Retina (tissue), 1 donor: ENCODE measurements at places on chromosomes 7 and 10.
A peak's percentile ranks its signal among the peaks of the same experiment; 100 is the strongest.

DNA sequence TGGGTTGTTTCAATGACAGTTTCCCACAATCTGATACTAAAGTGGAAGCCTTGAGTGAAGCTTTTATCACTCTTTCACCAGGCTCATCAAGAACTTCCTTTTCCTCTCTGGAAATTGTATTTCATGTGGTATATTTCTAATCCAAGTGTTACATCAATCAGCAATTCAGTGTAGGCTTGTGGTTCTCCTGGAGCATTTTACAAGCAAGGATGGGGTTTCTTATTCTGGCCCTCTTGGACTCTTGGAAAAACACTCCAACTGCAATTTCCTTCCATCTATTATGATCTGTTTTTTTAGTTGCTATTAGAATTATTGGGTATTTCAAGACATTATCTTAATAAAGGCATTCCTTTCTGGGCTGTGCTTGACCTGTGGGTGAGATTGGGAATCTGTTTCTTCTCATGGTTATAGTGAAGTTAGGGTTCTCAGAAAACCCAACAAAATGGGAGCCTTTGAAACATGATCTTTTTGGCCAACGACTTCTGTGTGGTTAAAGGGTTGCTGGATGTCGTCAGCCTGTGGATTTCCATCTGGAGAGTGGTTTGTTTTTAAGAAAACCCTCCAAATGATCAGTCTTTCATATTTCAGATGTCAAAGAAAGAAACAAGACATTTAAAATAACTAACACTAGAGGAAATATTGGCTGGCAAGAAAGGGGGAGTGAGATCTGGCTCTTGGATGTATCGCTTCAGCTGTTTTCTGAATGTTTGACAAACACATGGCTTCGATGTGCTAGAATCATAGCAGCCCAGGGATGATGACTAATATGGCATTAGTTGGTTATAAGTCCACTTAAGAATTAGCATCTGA lies 540.2 kb downstream of the LRMDA start:
- no peak for DNase-seq

GRCh38 chr10:71684356-71685173 lies 35.0 kb downstream of the C10orf105 start:
- no peak for DNase-seq

DNA sequence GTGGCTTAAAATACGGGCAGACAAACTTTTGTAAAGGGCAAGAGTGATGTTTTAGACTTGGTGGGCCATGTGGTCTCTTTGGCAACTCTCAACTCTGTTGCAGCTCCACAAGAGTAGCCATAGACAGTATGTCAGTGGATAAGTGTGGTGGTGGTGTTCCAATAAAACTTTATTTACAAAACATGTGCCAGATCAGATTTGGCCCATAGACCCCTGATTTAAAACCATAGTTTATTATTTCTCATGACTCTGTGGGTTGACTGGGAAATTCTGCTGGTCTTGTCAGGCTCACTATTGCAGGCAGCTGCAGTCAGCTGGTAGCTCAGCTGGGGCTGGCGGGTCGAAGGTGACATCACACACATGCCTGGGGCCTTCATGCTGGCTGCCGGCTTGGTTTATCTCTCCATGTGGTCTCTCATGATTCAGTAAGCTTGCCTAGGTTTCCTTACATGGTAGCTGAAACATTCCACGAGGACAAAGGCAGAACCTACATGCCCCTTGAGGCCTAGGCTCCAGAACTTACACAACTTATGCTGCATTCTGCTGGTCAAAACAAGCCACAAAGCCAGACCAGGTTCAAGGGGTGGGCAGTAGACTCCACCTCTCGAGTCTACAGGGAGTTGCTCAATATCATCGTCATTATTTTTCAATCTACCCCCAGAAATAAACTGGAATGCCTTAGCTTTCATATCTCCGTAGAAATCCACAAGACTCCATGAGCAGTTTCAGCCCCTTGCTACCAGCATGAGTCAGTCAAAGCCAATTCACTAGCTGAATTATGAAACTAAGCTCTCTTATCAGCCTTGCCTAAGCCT lies 245.7 kb downstream of the WDR11 start:
- DNase-seq, result no peak

- DNase-seq, result no peak
Observed at GRCh38 chr7:106865130-106866041, at the start of gene PIK3CG. Gene PIK3CG, plus strand, starts transcription at chr7:106865282. Its CDS starts 2,280 bp downstream, at chr7:106867562.

DNA sequence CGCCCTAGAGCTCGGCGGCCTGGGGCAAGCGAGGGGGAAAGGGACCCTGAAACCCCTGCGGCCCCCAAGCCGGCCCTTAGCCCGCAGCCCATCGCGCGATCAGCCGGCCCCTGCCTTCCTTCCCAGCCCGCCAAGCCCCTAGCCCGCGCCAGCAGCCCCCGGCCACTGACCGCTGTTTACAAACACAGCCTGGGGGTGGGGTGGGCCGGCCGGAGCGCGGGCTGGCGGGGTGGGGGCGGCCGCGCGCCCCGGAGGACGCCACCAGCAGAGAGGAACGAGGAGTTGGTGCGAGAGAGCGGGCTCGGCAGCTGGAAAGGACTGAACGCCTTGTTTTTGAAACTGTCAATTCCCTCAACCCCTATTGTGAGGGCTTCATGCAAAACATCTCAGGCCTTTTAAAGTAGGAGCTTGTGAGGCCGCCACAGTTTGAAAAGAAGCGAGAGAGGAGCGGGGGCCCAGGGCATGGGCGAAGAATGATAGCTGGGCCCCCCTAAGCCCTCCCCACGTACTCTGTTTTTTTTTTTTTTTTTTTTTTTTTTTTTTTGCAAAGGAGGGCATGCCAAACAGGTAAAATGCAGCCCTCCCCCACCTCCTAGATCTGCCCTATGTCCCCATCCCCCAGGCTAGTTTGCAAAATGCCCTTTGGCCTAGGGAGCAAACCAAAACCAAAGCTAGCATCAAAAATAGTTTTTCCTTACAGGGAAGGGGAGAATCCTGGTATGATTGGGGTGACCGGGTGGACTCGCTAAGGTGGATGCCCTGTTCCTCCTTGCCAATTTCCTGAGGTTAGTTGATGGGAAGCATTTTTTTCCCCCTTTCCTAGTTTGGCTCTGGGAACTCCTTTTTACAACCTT lies 15.0 kb downstream of the SKIDA1 start:
- peak; percentile 82 for DNase-seq

DNA sequence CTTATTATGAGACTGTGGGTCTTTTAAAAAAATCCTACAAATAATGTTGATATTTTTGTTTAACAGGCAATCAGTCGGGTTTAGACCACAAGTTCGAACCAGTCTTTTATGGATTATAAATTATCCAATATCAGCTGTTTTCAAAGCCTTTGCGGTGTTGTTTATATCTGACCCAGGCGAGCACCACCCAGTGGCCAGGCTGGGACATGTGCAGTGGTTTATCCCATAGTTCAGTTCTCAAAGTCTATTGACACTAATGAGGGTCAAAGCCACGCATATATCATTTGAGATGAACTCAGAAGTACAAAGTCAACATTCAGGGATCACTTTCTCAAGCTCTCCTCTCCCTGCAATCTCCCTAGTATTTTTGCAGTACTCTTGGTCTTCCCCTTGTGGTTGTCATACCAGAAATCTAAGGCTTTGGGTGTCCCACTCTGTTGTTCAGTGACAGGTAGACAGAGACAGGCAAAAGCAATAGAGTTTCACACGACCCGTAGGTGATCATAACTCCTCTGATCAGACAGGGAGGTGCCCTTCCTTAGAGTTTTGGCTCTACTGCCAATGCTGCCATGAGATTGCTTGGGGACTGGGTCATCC lies 117.4 kb upstream of the POM121L12 start:
- DNase-seq, result no peak

DNA sequence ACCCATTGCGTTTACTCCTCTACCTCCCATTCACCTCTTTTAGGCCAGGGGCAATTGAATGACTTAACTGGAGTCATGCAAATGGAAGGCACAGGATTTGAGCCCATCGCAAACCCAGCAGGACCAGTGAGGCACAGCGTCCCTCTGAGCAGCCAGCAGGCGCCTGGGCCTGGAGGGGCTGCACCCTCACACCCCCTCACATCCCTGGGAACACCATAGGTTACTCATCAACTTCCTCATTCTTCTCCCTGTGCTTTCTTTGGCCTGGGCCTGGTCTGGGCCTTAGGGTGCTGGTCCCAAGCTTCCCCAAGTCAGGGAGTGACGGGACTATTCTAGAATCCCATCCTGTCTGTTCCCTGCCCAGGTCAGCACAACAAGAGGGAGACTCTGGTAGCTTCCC lies 169.4 kb upstream of the EEPD1 start:
- DNase-seq, result no peak

DNA sequence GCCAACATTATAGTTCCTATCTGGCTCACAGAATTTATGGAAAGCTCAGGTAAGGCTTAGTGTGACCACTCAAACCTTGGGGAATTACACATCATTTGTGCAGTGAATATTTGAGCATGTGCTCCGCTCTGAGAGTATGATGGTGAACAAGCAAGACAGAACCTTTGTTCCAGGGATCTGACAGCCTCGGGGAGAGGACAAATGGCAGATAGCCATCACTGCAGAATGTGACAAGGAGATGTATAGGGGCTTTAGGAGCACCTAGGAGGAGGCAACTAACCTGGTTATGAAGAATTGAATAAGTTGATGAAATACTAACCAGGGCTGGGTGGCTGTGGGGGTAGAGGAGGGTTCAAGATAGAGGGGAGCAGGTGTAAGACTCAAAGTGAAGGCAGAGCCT lies 290.5 kb downstream of the GFRA1 start:
- no peak for DNase-seq

DNA sequence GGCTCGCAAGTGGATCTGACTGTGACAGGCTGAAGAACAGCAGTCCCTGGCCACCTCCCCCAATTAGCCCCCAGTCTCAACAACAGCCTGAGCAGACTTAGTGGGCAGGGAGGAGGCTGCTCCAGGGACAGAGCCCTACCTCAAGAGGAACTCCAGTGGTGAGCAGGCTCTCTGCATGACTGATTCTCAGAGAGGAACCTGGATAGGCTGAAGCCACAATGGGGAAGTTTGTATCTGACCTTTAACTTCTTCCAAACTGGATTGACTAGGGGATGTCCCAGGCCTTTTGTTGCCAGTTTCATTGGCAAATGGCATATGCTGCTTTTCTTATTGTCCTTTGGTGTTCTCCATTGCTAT lies 93.0 kb downstream of the ARHGAP22 start:
- DNase-seq, result no peak
